ENCODE measurements at places on chromosomes 4 and X.

DNA sequence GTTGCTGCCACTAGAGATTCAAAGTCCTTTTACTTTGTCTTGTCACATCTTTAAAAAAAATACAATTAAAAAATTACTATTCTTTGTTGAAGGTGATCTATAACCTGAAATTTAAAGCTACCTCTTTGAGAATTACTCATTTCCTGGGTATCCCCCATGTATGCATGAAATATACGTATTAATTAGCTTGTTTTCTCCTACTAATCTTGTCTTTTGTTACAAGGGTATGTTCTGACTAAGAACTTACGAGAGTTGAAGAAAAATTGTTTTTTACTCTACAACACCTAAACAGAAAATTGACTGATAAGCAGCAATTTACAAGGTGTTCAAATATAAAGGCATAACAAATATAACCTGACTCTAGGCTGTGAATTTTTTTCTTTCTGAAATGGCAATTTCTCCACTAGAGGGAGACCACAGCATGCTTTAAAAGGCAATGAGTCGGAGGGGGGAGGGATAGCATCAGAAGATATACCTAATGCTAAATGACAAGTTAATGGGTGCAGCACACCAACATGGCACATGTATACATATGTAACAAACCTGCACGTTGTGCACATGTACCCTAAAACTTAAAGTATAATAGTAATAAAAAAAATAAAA, 249.6 kb downstream of the OPHN1 start:
- DNase-seq = no peak

GRCh38 chr4:2961421-2961810, 1.8 kb downstream of the NOP14 start:
- DNase-seq = no peak

- DNase-seq = no peak
These were observed 79.1 kb upstream of the INPP4B start for GRCh38 chr4:142925161-142925560.

DNA sequence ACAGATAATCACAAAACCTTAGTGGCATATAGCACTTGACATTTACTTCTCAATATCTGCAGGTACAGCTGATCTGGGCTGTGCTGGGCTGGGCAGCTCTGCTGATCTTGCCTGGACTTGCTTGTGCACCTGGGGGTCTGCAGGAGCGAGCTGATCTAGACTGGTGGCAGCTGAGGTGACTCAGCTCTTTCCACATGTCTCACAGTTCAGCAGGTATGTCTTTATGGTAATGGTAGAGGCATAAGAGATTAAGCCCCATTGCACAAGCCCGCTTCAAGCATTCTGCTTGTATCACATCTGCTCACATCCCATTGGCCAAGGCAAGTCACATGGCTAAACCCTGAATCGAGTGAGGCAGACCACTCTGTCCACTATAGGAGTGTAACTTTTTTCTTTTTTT, 506.7 kb downstream of the BCOR start:
- no peak for DNase-seq

- DNase-seq = no peak
These were observed 37.2 kb downstream of the LRP2BP start for GRCh38 chr4:185358514-185358913.

GRCh38 chrX:119236623-119237561, 807 bp downstream of the PGRMC1 start:
- peak; percentile 72 for DNase-seq

DNA sequence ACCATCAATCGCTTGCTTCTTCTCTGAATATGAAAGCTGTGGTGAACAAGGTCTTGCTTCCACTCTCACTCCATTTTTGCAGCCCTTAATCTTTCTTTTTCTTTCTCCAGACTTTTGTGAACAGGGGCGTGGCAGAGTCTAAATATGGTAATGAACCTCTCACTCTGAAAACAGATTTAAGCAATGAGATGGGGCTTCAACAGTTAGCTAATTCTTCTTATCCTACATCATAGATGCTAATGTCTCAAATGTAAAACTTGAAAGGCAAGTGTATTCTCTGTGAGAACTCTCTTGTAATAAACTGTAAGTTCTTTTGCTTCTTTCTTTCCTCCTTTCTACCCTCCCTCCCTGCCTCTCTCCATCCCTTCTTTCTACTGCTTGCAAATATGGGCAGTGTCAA, 106.5 kb upstream of the ANK2 start:
- no peak for DNase-seq

DNA sequence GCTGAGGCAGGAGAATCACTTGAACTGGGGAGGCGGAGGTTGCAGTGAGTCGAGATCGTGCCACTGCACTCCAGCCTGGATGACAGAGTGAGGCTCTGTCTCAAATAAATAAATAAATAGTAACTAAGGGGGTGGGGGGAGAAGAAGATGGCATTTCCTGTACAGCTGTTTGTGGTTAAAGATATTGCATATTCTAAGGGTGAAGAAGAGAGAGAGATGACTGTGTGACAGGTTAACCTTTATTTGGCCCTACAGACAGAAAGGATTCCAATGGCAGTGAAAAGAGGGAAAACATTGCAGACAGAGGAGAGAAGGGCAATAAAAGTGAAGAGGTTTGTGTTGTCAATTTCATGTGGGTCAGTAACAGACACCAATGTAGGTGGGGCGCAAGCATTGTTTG, 9.4 kb downstream of the TASL start:
- DNase-seq = no peak

DNA sequence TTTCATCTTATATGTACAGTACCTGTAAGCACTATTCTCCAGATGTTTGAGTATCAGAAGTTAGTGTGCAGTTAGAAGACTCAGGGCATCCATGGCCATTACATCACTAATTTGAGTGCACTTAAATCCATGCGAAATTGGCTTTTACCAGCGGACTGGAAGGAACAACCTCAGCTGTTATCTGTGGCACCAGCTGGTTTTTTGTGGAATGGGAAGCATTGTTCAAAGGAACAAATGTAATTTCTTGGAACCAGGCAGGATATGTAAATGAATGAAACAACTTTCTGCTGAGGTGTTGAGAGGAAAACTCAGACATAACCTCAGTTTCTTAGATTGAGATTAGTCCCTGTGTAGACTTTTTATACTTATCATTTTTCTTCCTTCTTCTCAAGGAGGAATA, 60.2 kb downstream of the PDGFRA start:
- no peak for DNase-seq

GRCh38 chrX:33133320-33133719, 78.0 kb downstream of the DMD start:
- no peak for DNase-seq

DNA sequence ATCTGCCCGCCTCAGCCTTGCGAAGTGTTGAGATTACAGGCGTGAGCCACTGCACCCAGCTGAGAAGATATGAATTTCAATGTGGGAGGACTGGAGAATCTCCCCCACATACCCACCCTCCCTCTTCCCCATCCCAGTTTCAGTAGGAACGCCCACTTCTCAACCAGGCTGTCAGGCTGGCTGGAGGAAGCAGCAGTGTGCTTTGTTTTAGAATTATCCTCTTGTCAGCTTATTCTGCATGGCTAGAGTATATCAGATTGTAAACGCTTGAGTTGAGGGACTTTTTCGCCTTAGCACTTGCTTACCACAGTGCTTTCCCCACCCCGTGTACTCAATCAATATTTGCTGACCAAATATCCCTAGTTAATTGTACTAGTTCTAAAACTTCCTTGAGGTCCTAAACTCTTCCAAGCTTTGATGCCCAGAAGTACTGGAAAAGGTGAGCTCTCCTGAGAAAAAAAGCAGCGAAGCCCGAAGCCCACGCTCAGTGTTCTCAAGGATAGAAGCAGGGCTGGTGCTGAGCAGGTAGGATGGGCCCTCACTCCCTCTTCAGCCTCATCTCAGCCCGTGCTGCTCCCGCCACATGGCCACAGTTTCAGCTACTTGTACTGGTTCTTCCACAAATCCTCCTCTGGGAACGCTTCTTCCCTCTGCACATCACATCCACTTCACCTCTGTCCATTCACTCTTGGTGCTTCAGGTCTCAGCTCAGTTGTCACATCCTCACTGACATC, 7.3 kb upstream of the ARHGAP10 start:
- DNase-seq = no peak

GRCh38 chr4:153541456-153542096, 75.4 kb downstream of the TMEM131L start:
- no peak for DNase-seq

DNA sequence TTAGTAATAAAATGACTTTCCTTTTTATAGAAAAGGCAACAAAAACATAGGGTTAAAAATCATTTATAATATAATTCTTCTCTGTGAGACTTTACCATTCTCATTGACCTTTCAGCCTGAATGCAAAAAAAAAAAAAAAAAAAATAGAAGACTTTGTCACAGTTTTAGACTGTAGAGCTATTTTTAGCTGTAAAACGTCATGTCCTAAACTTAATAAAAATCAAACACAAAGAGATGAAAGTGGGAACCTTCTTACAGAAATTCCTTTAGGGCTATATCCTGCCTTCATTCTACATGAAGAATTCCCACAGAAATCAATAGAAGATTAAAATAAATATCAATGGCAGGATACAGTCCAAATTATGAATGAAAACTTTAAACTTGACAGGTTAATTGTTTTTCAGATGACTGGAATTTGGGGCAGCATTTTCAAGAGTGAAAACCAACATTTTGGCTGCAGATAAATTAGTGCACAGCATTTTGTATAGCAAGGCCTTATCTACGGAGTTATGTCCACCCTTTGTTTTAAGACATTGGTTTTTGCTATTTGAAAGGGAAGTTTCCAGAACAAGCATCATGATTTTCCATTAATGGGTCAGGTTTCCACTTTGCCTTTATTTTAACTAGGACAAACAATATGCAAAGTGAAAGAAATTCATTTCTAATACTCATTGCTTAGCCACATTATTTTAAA, 219.5 kb downstream of the SPCS3 start:
- DNase-seq = no peak

GRCh38 chrX:9842541-9842940, 56.3 kb downstream of the SHROOM2 start:
- no peak for DNase-seq

DNA sequence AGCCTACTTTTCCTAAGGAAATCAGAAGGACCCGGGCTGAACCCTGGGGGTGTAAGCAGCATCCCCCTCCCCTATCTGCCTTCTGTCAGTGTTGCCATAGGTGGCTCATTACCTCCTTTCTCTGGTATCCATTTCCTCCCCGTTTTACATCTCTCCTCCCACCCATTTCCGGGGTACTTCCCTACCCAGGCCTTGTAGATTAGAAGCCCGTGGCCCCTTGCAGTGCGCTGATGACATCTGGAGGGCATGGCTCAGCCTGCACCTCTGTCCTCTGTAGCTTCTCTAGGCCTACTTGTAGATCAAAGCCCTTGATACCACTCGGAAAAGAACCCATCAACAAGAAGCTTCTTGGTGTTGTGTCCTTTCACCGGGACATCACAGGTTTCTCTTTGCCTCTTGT, 71.8 kb downstream of the NBDY start:
- no peak for DNase-seq

DNA sequence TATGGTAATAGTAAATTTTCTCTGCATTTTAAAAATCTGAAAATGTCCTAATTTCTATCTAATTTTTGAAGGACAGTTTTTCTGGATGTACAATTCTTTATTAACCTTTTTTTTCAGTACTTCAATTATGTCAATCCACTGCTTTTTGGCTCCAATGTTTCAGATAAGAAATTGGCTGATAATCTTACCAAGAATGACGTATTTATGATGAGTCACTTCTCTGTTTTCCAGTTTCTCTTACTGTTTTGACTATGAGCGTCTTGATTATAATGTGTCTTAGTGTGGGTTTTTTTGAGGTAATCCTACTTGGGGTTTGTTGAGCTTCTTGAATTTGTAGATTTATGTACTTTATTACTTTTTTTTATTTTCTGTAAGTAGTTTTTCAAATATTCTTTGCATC, 47.2 kb downstream of the UGT2B11 start:
- no peak for DNase-seq

GRCh38 chrX:152656087-152656486, 18.4 kb downstream of the GABRQ start:
- no peak for DNase-seq

DNA sequence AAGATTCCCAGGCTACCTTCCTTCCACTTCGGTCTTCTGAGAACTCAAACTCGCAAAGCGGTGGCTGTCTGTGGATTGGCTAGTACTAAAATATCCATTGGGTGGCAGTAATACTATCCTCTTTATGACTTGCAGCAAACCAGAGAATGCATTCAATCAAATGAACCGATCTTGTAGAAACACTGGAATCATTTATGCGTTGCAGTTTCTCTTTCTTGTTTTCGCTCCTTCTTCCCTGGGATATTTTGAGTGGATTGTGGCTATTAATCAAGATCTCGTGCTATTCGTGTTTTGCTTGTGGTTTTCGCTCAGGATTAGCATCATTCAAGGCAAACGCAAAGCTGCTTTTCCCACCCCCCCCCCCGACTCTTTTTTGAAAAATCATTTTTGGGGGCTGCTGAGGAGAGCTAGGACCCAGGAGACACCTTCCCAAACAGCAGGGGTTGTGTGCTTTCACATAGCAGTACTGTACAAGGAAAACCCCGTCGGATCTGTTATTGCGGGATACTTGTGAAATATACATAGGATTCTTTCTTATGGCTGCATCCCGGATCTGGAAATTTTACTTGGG, at the start of gene IL1RAPL1:
Gene IL1RAPL1, plus strand, starts transcription at position 466 of the 571 bp plus-strand sequence.
- DNase-seq = no peak

GRCh38 chrX:154010330-154011087, 9.2 kb downstream of the IRAK1 start:
- no peak for DNase-seq

Data from type B pancreatic cell (in vitro differentiated cells).